Aorta (tissue), 5 donors: ENCODE measurements at places on chromosomes 4 and X. TPM values are rescaled to one million over a fixed set of nuclear protein-coding genes. Genes with fewer than 3 reads are reported as not detected.

CABS1 gene
- total RNA-seq, result not detected

GPR50 gene
- not detected for total RNA-seq

CHST7 gene
- 5.2 TPM for total RNA-seq

ADAMTS3 gene
- 4.2 TPM for total RNA-seq

DNA sequence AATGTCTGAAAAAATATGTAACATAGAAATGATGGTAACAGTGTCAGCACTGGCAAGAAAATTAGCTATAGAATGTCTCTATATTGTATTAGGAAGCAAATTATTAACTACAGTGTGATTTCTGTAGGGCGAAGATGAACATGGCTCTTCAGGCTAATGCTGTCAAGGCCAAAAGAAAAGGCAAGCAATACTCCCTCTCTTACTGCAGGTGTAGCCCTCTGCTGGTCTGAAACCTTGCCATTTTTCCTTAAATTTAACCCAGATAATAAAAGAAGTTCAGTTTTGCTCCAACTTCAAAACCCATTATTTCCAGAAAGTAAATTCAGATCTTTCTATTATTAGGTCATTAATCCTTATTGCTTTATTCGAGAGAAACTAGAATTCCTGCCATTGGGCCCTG lies 215.9 kb downstream of the LRBA start:
- no peak for DNase-seq
- no peaks in the 10 kb centered on the region for H3K27me3 ChIP-seq
- no peak overlapping the region for H3K27ac ChIP-seq
- H3K4me3 ChIP-seq, result no peak overlapping the region

- H3K27me3 ChIP-seq, result no peaks in the 10 kb centered on the region
- no peak for DNase-seq
- no peaks in the 10 kb centered on the region for H3K36me3 ChIP-seq
- H3K4me3 ChIP-seq, result no peak overlapping the region
Observed at GRCh38 chrX:17185431-17185830, 189.6 kb upstream of the NHS start.

- no peaks in the 10 kb centered on the region for H3K36me3 ChIP-seq
- peak; percentile 84 for DNase-seq
- H3K27me3 ChIP-seq, result no peaks in the 10 kb centered on the region
- H3K27ac ChIP-seq, result no peak overlapping the region
Observed at GRCh38 chrX:129957241-129958082, 25.0 kb upstream of the BCORL1 start.

GRCh38 chr4:82223715-82224114 lies 150.1 kb downstream of the HNRNPD start:
- H3K36me3 ChIP-seq, result no peaks in the 10 kb centered on the region
- DNase-seq, result peak; percentile 78
- no peaks in the 10 kb centered on the region for H3K4me1 ChIP-seq
- H3K27me3 ChIP-seq, result no peaks in the 10 kb centered on the region

DNA sequence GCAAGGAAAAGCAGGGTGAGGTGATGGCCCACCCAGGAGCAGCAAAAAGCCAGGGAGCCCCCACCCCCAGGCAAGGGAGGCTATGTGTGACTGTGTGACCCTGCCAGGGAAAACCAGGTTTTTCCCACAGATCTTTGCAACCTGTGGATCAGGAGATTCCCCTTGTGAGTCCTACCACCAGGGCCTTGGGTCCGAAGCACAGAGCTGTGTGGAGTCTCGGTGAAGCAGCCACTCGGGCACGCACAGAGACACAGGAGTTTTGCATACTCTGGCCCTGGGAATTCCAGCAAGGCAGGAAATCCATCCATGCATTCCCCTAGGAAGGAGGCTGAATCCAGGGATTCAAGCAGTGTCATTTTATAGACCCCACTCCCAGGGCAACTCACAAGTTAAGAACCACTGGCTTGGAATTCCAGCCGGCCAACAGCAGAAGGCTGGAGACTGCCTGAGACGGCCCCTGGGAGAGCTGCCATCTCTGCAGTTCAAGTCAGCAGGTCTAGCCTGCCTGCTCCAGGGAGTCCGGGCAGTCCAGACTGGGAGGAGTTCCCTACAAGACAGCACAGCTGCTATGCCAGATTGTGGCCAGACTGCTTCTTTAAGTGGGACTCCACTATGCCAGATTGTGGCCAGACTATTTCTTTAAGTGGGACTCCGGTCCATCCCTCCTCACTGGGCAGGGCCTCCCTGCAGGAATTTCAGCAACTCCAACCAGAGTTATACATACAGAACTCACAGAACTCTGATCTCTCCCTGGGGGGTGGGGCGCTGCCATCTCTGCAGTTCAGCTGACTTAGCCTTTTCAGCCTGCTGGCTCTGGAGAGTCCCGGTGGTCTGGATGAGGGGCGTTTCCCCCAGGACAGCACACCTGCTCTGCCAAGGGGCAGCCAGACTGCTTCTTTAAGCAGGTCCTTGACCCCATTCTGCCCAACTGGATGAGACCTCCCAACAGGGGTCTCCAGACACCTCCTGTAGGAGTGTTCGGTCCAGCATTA lies 85.1 kb upstream of the ADAD1 start:
- DNase-seq, result no peak
- no peaks in the 10 kb centered on the region for H3K4me1 ChIP-seq
- no peak overlapping the region for H3K27ac ChIP-seq
- H3K4me3 ChIP-seq, result no peak overlapping the region
- H3K36me3 ChIP-seq, result no peaks in the 10 kb centered on the region
- H3K27me3 ChIP-seq, result no peaks in the 10 kb centered on the region

- DNase-seq, result peak; percentile 73
- no peak overlapping the region for H3K27ac ChIP-seq
- peaks cover 3% of the 10 kb centered on the region for H3K36me3 ChIP-seq
- H3K27me3 ChIP-seq, result no peaks in the 10 kb centered on the region
- no peak overlapping the region for H3K4me3 ChIP-seq
Observed at GRCh38 chr4:742742-743311, 37.2 kb downstream of the PCGF3 start.

GRCh38 chrX:31232506-31232905 lies 160.7 kb upstream of the FTHL17 start:
- H3K4me1 ChIP-seq, result no peaks in the 10 kb centered on the region
- H3K27ac ChIP-seq, result no peak overlapping the region
- H3K27me3 ChIP-seq, result no peaks in the 10 kb centered on the region
- no peak for DNase-seq
- no peaks in the 10 kb centered on the region for H3K36me3 ChIP-seq

DNA sequence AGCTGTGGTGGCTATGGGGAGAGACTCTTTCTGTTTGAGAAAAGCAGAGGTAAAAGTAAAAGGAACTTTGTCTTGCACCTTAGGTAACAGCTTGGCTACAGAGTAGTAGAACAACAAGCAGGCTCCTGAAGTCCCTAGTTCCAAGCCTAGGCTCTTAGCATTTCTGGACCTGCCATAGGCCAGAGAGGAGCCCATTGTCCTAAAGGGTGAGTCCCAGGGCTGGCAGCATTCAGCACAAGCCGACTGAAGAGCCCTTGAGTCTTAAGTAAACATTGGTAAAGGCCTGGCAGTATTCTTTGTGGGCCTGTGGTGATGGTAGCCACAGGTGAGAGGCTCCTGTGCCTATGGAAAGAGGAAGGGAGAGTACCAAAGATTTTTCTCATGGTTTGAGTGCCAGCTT lies 38.2 kb downstream of the CSN3 start:
- H3K4me1 ChIP-seq, result no peaks in the 10 kb centered on the region
- no peaks in the 10 kb centered on the region for H3K27me3 ChIP-seq
- H3K27ac ChIP-seq, result no peak overlapping the region
- no peak overlapping the region for H3K4me3 ChIP-seq
- no peak for DNase-seq

DNA sequence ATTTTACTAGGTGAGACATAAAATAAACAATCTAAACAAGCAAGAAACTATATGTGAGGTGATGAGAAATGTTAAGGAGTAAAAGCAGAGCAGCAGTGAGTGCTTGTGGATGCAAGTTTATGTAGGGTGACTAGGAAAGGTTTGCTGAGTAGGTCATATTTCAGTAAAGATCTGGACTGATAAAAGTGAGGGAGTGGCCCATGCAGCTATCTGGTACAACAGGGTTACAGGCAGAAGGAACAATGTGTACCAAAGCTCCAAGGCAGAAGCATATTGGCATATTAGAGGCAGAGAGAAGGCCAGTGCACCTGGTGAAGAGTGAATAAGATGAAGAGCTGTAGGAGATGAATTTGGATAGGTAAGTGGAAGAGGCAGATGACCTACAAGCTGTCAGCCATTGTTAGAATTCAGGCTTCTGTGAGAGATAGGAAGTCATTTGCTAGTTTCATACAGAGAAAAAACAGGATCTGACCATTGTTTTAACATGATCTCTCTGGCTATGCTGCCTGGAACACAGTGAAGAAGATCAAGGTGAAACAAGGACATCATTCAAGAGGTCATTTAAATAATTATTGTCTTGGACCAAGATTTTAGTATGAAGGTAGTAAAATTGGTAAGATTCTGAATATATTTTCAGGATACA lies 274.6 kb downstream of the ANKRD50 start:
- no peak for DNase-seq
- H3K4me1 ChIP-seq, result no peaks in the 10 kb centered on the region
- no peaks in the 10 kb centered on the region for H3K27me3 ChIP-seq
- no peak overlapping the region for H3K4me3 ChIP-seq

DNA sequence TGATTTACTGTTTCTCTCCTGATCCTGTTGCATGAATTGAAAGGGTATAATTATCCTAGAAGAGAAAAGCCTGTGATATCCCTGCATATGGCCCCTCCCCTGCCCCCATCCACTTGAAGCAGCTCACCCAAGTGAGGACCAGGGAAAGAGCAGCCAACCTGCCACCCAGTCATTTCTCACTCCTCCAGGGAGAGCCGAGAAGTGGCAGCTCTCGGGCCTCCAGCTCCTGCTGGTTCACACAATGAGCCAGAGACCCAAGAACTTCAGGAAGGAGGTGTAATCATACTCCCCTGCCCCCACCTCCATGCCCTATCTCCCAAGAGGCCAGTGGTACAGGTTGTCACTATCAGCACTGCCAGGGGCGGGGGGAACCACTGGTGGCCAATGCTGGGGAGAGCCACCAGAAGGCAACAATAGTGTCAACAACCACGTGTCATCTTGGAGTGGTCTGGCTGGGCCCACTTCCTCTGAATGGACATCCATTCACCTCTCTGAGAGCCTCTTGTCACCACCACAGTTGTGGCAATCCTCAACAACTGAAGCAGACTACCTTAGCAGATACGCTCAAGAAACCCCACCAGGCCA lies 42.9 kb downstream of the APOO start:
- H3K27me3 ChIP-seq, result no peaks in the 10 kb centered on the region
- no peaks in the 10 kb centered on the region for H3K4me1 ChIP-seq
- no peak for DNase-seq
- H3K4me3 ChIP-seq, result no peak overlapping the region
- no peaks in the 10 kb centered on the region for H3K36me3 ChIP-seq

- H3K4me1 ChIP-seq, result no peaks in the 10 kb centered on the region
- H3K27ac ChIP-seq, result no peak overlapping the region
- H3K36me3 ChIP-seq, result no peaks in the 10 kb centered on the region
- H3K4me3 ChIP-seq, result no peak overlapping the region
- H3K27me3 ChIP-seq, result no peaks in the 10 kb centered on the region
Observed at GRCh38 chr4:82611982-82612381, 50.2 kb upstream of the TMEM150C start.

- H3K27ac ChIP-seq, result no peak overlapping the region
- H3K4me3 ChIP-seq, result no peak overlapping the region
- no peaks in the 10 kb centered on the region for H3K4me1 ChIP-seq
- no peaks in the 10 kb centered on the region for H3K27me3 ChIP-seq
- DNase-seq, result no peak
Observed at GRCh38 chr4:121326597-121326996, 54.2 kb downstream of the QRFPR start.

DNA sequence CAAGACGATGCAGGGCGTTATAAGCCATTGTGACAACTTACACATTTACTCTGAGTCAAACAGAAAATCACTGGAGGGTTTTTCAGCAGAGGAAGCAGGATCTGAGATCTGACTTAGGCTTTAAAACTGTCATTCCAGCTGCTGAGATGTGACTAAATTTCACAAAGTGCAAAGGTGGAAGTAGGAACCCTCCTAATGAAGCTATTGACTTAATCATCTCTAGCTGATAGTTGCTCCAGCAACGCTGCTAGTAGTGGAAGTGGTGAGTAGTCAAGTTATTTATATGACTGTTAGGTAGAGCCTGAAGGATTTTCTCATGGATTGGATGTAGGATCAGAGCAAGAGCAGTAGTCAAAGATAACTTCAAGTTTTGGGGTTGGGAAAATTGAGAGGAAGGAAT lies 218.6 kb downstream of the GRID2 start:
- no peaks in the 10 kb centered on the region for H3K27me3 ChIP-seq
- no peak overlapping the region for H3K4me3 ChIP-seq
- no peak overlapping the region for H3K27ac ChIP-seq
- no peaks in the 10 kb centered on the region for H3K4me1 ChIP-seq
- DNase-seq, result no peak

- no peaks in the 10 kb centered on the region for H3K27me3 ChIP-seq
- no peaks in the 10 kb centered on the region for H3K36me3 ChIP-seq
- H3K4me3 ChIP-seq, result peak overlapping the region; percentile 4
- no peak overlapping the region for H3K27ac ChIP-seq
Observed at GRCh38 chrX:131763674-131764073, 219.8 kb downstream of the OR13H1 start.

- no peaks in the 10 kb centered on the region for H3K4me1 ChIP-seq
- no peak for DNase-seq
- H3K27ac ChIP-seq, result no peak overlapping the region
- H3K36me3 ChIP-seq, result no peaks in the 10 kb centered on the region
Observed at GRCh38 chr4:97394653-97395052, 748.6 kb downstream of the STPG2 start.

- no peaks in the 10 kb centered on the region for H3K4me1 ChIP-seq
- H3K27me3 ChIP-seq, result no peaks in the 10 kb centered on the region
Observed at GRCh38 chr4:84931274-84931673, 35.2 kb downstream of the WDFY3 start.

DNA sequence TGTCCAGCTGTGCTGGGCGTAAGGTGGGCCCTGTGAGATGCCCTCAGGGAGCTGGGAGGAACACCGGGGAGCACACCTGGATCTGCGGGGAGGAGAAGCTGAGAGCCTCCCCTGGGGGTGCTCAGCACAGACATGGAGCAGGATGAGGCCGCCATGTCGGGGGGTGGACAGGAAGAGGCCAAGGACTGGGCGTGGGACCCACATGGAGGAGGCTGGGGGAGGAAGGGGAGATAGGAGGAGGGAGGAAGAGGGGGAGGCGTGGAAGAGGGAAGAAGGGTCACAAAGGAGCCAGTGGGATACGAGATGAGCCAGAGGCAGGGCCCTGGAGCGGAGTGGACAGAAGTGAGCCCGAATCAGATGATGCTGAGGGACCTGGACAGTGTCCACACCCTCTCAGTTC lies 66.3 kb downstream of the ZFYVE28 start:
- no peaks in the 10 kb centered on the region for H3K27me3 ChIP-seq
- no peaks in the 10 kb centered on the region for H3K4me1 ChIP-seq
- H3K36me3 ChIP-seq, result no peaks in the 10 kb centered on the region
- no peak for DNase-seq
- no peak overlapping the region for H3K27ac ChIP-seq

DNA sequence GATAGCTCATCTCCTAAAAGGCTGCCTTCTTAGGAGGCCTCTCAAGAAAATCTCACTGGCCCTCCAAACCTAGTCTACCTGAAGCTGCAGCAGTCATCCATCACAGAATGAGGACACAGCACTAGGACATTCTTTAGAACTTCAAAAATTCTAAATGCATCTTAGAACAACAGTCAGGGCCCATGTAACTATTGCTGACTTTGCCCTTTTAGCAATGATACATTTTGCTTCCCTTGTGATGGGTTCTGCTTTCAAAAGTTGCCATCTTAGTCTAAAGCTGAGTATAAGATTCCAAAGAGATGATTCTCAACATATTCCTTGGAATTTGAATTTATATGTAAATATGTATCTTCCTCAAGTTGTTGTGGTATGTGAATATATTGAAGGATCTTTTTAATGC lies 793.0 kb downstream of the RAB28 start:
- H3K36me3 ChIP-seq, result no peaks in the 10 kb centered on the region
- DNase-seq, result no peak
- no peaks in the 10 kb centered on the region for H3K4me1 ChIP-seq
- H3K27me3 ChIP-seq, result no peaks in the 10 kb centered on the region
